ENCODE measurements at places on chromosomes 5 and 9. TPM values are rescaled to one million over a fixed set of nuclear protein-coding genes. Genes with fewer than 3 reads are reported as not detected.

GRCh38 chr9:132031467-132032237 lies 48.0 kb downstream of the MED27 start:
- no peaks in the 10 kb centered on the region for H3K36me3 ChIP-seq
- no peak overlapping the region for H3K4me3 ChIP-seq
- DNase-seq, result no peak
- H3K27me3 ChIP-seq, result no peaks in the 10 kb centered on the region

LCN10 gene
- 0.55 TPM for total RNA-seq

FBP1 gene
- total RNA-seq, result 0.90 TPM

DNA sequence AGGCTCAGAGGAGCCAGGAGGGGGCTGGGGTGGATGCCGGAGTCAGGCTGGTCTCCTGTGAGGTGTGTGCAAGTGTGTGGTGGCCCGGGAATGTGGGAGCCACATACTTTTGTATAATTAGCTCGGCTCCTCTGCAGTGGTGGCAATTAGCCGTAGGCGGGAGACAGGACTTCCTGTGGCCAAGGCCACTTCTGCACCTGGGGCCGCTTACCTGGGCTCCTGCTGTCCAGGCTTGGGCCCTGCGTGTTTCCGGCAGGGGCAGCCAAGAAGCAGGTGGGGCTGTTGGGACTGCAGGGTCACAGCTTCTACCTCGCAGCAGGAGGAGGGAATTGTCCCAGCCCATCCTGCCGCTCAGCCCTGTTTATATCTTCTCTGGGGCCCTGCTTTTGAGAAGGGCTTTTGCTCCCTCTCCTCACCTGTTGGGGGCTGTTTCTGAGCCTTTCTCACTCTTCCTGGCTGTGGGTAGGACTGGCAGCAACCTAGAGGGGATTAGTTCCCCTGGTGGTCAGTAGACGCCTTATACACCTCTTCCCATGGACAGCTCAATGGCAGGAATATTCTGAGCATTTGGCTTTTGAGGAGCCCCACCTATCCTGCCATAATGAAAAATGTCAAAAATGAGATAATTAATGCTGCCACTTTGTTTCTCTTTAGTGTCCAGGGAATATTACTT lies 145.4 kb upstream of the PITX1 start:
- no peak overlapping the region for H3K4me3 ChIP-seq
- H3K27me3 ChIP-seq, result no peaks in the 10 kb centered on the region
- no peak for DNase-seq

GRCh38 chr5:107971846-107972245 lies 301.1 kb upstream of the EFNA5 start:
- no peaks in the 10 kb centered on the region for H3K36me3 ChIP-seq
- H3K27ac ChIP-seq, result no peak overlapping the region
- no peaks in the 10 kb centered on the region for H3K27me3 ChIP-seq
- DNase-seq, result no peak
- no peaks in the 10 kb centered on the region for H3K4me1 ChIP-seq
